ENCODE measurements at places on chromosomes 5 and 9.

- no peak for DNase-seq
Observed at GRCh38 chr9:76567086-76567485, 108.1 kb downstream of the GCNT1 start.

DNA sequence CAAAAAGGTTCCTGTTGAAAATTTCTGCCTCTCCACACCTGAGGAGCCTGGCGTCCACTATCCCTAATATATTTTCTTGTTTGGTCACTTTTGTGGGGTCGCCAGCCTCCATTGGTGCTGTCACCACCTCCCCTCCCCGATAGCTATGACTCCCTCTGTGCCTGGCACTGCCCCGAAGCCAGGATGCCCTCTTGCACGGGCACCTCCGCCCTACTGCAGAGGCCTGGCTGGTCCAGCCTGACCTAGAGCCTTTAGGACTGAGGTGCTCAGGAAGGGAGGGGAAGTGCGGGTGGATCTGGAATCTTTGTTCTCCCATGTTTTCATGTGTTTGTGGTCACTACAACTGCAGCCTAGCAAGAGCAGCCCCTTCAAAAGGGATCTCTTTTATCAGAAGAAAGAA is 62.6 kb downstream of the WNK2 start:
- DNase-seq, result no peak

DNA sequence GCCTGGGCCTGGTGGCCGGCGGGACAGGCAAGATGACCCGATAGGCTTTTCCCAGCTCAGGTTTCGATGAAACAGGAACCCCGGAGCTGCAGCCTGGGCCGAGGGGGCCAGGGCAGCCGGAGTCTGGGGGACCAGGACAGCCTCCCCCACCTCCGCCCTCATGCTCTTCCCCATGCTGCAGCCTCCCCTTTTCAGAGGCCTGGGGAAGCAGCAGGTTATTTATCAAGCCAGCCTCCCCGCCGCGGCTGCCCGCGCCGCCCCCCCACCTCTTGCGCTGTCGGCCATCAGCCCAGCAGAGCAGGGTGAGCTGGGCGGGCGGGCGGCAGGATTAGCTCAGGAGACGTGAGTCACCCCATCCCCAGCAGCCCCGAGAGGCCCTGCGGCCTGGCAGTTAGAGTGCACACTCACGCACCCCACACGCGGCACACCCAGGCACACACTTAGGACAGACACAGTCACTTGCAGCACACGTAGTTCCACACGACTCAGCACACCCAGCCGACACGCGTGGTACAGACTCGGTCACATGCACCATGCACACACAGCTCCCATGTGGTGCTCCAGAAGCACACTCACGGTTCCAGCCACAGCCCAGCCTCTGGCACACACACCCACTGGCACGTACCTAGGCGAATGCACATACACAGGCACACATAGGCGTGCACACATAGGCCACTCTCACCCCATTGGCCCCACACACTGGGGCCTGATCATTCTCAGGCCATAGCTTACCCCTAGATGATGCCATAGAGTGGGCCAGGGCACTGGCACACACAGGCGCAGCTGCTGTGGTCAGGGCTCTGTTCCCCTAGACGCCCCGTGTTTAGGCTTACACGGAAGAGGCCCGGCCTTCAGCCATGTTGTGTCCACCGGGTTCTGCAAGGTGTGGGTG is 13.0 kb downstream of the CXXC5 start:
- DNase-seq, result no peak

DNA sequence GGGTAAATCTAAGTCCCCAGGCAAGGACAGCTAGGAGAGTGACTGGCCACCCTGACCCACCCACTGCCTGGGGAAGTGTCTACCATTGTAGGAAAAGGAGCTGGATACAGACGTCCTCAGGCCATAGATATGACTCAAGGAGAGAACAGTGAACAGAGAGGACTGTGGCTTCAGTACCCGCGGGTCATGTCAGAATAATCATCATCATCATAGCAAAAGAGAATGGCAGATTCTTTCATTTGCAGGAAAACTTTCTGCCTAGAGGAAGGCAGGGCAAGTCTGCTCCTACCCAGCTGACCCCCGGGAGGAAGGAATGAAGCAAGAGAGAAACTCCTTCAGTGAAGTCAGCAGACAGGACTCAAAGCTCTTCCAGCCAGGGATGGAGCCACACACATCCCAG is 52.2 kb upstream of the UBTD2 start:
- DNase-seq, result no peak

- no peak for DNase-seq
Observed at GRCh38 chr5:140631831-140632365, 1.1 kb downstream of the CD14 start.

- DNase-seq, result no peak
Observed at GRCh38 chr9:108743901-108744371, 111.8 kb downstream of the ACTL7B start.

GRCh38 chr9:92493749-92494387 is 11.6 kb upstream of the ASPN start:
- DNase-seq, result no peak

DNA sequence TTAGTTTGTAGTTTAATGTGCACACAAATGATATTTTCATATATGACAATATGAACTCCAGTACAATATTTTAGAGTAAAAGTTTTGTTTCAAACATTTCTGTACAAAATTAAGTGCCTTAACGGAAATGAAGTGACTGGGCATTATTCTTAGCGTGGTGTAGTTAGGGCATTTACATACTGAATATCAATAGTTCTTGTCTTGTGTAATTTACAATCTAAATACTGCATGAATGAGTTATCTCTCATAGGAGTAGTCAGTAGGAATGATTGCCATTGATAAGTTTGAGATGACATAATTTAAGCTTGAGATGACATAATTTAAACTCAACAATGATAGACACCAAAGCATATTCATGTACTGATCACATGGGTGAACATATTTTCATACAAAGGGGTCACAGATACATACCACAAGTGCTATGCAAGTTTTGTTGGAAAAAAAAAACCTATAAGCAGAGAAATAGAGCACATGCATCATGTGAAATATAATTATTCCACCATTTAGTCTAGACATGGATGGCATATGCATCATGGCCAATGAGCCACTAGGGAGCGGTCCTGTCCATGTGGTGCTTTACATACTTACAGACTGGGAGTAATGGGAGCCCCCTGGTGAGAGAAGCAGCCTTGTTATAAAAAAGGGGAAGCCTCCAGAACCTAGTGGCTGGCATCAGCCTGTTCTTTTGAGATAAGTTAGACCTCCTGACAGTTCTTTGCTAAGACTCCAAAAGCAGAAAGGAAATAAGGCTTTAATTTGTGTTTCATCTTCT is 1523.9 kb downstream of the MAT2B start:
- no peak for DNase-seq

DNA sequence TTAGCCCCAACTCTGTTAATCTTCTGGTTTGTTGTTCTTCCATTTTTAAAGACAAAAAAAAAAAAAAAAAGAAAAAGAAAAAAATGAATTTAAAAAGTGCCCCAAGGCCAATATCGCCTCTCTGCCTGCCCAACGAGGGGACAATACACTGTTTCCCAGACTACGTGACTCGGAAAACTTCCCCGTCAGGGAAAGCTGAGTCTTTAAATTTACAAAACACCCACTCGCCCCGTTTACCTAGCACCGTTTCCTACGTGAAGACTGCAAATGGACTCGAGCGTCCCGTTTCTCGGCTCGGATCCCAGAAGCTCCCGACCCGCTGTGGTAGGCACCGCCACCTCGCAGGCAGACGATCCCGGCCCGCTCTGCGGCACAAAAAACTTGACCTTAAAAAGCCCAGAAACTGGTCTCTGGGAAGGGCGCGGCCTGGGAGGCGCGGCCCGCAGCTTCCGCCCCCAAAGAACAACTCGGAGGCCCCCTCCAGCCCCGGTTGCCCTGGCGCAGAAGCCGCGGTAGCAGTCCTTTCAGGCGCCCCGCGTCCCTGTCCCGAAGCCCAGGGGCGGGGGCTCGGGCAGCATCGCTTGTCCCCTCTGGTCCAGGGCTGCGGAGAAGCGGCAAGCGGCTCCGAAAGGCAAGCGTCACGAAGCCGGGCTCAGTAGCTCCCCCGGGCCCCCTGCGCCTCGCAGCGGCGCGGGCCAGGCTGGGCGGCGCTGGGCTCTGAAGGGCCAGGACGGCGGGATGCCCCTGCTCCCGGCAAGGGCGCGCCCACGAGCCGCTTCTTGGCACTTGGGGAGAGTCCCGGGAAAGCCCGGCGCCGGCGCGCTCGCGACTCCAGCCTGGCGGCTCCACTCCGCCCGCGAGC is at the start of gene GCNT4:
TSS of gene GCNT4 (minus strand) at position 367 of the 862 bp plus-strand sequence. CDS start 22,521 bp downstream, outside the sequence.
- peak; percentile 17 for DNase-seq

DNA sequence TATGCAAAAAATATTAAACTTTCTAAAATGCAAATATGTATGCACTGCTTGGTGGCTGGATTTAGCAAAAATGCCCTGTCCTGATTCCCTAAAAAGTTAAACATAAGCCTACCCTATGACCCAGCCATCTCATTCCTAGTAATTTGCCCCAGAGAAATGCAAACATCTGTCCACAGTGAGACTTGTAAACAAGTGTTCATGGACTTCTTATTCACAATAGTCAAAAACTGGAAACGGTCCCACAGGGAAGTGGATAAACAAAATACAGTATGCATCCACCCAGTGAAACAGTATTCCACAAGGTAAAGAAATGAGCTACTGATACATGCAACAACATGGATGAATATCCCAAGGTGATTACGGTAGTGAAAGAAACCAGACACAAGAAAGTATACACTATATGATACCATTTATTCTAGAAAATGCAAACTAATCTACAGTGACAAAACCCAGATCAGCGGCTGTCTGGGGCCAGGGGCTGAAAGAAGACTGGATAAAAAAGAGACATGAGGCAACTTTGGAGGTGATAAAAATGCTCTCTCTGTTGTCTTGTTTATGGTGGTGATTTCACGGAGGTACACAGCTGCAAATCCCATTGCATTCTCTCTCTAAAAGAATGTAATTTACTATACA is 277.3 kb downstream of the GLIS3 start:
- DNase-seq, result no peak

DNA sequence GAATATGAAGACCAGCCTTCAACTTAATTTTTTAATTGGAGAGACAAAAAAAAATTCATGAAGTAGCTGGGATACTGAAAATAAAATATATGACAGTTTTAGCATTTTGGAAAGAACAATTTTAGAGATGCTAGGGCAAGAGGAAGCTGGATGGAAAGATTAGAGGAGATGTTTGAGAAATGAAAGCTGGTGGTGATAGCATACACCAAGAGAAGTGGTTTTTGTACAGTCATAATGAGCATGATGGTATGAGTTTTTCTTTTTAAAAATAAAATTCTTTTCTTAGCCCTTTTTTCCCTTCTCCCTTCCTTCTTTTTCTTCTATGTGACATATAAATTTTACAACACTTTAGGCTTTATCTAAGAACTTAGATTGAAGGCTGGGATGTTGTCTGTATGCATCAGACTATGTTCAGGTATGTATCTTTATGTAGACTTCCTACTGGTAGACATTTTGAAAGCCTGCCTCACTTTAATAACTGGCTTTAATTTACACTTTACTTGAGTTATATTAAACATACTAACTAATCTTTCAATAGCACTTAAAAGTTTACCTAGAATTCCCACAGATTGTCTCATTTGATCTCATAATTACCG is 522.5 kb downstream of the TLE4 start:
- no peak for DNase-seq

GRCh38 chr5:90182726-90183125 is 226.8 kb downstream of the CETN3 start:
- no peak for DNase-seq

Measured in stimulated activated CD8-positive, alpha-beta memory T cell treated with anti-CD3 and anti-CD28 coated beads, Interleukin-4, amount 100 ng/mL, for 1 hour (primary cell).